ENCODE measurements at places on chromosomes 2 and 18.

GRCh38 chr2:40346535-40347354 is 105.1 kb downstream of the SLC8A1 start:
- DNase-seq, result no peak

DNA sequence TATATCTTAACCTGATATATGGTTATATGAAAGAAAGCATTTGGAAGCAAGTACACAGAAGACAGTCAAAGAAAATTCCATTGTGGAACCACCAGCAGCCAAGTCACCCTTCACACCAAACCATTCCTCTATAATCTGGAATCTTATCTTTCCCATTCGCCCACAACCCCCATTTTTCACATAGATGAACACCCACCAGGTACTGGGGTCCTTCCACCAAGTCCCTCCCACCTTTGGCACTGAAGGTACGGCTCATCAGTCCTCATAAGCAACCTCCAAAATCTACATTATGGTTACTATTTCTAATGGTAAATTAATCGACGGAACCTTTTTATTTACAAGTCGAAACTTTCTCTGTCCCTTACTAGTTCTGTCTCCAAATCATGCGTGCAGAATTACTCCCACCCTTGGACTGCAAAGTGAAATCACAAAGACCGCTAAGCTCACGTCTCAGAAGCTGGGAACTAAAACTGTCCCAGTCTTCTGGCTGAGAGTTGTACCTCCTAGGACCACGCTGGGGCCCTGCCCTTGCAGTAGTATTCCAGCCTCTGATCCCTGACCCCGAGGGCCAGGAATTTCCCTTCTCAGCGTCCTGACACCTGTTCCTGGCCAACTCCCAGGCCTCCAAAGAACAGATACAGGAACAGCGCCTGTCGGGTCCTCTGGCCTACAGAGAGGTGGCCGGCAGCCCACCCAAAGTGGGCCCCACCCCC is 702 bp downstream of the OLA1 start:
- DNase-seq, result no peak

DNA sequence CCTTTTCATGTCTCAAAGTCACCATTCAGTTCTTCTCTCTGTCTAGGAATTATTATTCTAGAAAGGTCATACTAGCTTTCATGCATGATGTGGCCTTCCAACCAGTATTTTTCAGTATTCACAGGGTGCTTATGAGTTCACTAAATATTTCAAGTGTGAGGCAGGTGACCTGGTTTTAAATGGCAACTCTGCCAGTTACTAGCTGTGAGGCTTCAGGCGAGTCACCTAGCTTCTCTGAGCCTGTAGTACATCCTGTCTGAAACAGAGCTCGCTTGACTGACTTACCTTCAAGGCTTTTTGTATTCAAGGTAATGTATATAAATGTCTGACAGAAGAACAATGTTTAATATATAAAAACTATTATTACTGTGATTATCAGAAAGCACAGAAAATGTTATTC is 19.4 kb upstream of the ACVR1 start:
- DNase-seq, result no peak

DNA sequence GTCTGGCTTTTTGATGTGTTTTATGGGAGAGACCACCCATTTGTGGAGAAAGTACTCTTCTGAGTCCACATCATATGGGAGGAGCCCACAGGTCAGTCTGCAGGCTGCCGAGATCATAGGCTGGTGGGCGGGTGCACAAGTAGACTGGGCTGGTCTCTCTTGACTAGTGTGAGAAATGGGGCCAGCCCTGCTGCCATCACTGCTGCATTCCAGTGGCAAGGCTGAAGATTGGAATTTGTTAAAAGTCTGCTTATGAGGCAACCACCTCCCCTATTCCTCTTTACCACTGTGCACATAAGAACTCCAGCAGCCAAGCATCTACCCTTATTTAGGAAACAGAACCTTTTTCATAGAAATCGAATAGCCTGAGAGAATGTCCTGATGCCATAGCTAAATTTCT is 200.7 kb downstream of the DIS3L2 start:
- DNase-seq, result no peak

- no peak for DNase-seq
Observed at GRCh38 chr2:234261736-234262135, 211.2 kb downstream of the SPP2 start.

- DNase-seq, result no peak
Observed at GRCh38 chr18:30925795-30926194, 116.7 kb downstream of the DSC3 start.

- no peak for DNase-seq
Observed at GRCh38 chr2:232293191-232293590, 85.4 kb upstream of the ALPP start.

- DNase-seq, result no peak
Observed at GRCh38 chr2:54149638-54150441, 34.4 kb downstream of the ACYP2 start.

- DNase-seq, result no peak
Observed at GRCh38 chr18:23690505-23691068, 1.3 kb downstream of the LAMA3 start.

GRCh38 chr2:30368258-30368657 is 78.8 kb upstream of the LCLAT1 start:
- DNase-seq, result no peak

DNA sequence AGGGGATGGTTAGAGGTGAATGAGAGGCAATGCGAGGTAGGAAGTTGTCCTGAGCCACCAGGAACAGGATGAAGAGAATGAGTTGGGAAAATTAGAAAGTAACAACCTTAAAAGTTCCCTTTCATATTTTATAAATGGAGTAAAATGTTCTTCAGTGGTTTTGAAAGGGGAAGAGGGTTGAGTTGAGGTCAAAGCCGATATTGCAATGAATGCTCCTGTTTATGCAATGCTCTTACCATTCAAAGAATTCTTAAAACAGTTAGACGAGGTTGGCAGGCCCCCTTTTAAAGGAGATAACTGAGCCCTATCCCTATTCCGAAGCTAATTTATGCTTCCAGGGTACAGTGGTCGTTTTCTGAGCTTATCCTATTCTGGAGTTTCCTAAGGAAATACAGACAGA is 2110.3 kb upstream of the CELF4 start:
- no peak for DNase-seq

- DNase-seq, result no peak
Observed at GRCh38 chr2:163715668-163716067, 20.1 kb downstream of the FIGN start.

DNA sequence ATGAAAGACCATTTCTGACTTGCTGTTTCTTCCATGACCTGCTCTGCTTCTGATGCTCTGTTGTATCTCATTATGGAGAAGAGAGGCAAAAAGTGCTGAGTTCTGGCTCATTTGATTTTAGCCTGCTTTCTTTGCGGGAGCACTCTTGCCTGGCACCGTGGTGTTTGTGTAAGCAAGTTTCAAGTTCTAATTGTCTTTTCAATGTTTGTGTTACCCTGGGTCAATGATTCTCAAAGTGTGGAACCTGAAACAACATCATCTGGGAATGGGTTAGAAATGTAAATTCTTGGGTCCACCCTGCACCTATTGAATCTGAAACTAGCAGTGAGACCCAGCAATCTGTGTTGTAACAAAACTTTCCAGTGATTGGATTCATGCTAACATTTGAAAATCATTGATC is 85.5 kb upstream of the STON1 start:
- no peak for DNase-seq

DNA sequence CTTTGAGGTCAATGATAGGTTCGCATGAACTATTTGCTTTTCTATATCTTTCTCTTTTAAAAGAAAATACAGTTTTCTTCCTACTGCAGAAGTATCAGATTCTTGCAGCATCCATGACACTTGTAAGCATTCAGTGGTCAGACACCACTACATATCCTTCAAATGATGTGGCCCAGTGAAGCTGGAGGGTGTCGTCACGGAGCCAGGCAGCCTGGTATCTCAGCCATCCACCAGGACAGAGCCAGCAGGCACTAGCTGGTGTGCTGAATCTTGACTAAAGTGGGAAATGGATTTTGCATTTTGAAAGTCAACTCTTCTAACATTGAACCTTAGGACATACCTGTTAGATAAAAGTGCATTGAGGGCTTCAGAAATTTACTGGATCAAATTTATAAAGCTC is 5.4 kb downstream of the KLHL14 start:
- no peak for DNase-seq

- DNase-seq, result no peak
Observed at GRCh38 chr2:216590780-216591179, 42.4 kb upstream of the IGFBP2 start.

GRCh38 chr2:165637396-165637795 is 156.7 kb downstream of the GALNT3 start:
- no peak for DNase-seq

- DNase-seq, result no peak
Observed at GRCh38 chr2:54983345-54984220, 66.7 kb downstream of the RTN4 start.

GRCh38 chr2:177053038-177053437 is 159.6 kb upstream of the HNRNPA3 start:
- DNase-seq, result no peak

GRCh38 chr18:12233378-12233777 is 20.8 kb upstream of the CIDEA start:
- no peak for DNase-seq

GRCh38 chr18:48842259-48843061 is 108.3 kb downstream of the SMAD7 start:
- DNase-seq, result no peak

DNA sequence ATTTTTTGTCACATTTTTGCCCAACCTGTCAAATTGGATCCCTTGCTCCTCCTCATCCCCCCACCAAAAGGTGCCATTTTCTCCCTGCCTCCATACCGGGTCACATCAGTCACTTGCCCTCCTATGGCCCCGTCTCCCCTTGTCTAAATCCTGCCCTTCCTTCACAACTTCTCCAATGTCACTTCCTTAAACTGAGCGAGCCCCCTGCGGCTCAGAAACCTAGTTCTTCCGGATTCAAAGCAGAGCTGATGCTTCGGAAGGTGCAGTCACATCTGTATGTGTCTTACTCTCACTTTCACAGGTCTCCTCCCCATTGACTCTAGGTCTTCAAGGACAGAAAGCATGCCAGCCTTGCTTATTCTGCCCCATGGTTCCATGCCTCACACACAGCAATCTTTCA is 22.1 kb downstream of the TNP1 start:
- no peak for DNase-seq

- no peak for DNase-seq
Observed at GRCh38 chr18:70194227-70194890, 11.1 kb downstream of the RTTN start.

- no peak for DNase-seq
Observed at GRCh38 chr2:179802051-179802882, 59.1 kb downstream of the ZNF385B start.

Measured in stimulated activated CD4-positive, alpha-beta T cell treated with anti-CD3 and anti-CD28 coated beads, TNF-alpha, amount 100 ng/mL, for 4 hours (primary cell).